Sigmoid colon (tissue), 7 donors: ENCODE measurements at places on chromosomes 4 and X.
A peak's percentile ranks its signal among the peaks of the same experiment; 100 is the strongest.

- peak within 1 kb of the TSS; percentile 93 for H3K27ac ChIP-seq
- no peaks in the 10 kb centered on the region for H3K4me1 ChIP-seq
- no peaks in the 10 kb centered on the region for H3K27me3 ChIP-seq
Observed at GRCh38 chrX:107825698-107826237, at the start of gene MID2. MID2 (plus strand) TSS chrX:107825866; CDS start chrX:107826427, 561 bp downstream.

- H3K36me3 ChIP-seq, result no peaks in the 10 kb centered on the region
- no peaks in the 10 kb centered on the region for H3K27me3 ChIP-seq
- H3K4me3 ChIP-seq, result no peak overlapping the region
- H3K4me1 ChIP-seq, result no peaks in the 10 kb centered on the region
- DNase-seq, result no peak
Observed at GRCh38 chr4:59537246-59537886, 1662.8 kb upstream of the ADGRL3 start.

DNA sequence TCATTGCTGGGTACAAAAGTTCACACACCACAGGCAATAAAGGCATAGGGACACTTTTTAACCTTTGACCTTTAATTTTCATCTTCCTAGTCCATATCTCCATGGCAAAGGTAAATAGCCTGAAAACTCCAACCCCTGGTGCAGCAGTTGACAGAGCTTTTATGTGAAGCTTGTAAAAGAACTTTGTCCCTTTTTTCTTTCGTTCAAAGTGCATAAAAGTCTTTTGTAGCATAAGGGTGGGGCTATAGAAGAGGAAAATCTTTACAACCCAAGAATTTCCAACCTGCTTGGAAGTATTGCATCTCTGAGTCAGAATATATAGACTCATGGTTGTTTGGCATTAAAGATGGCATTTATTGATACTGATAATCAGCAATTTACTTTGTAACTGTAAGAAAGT is 20.4 kb downstream of the POF1B start:
- DNase-seq, result no peak
- H3K4me1 ChIP-seq, result no peaks in the 10 kb centered on the region
- H3K27me3 ChIP-seq, result no peaks in the 10 kb centered on the region
- no peak overlapping the region for H3K4me3 ChIP-seq
- no peaks in the 10 kb centered on the region for H3K36me3 ChIP-seq

GRCh38 chrX:122135070-122135469 is 1049.0 kb upstream of the GRIA3 start:
- no peak overlapping the region for H3K4me3 ChIP-seq
- H3K4me1 ChIP-seq, result no peaks in the 10 kb centered on the region
- H3K36me3 ChIP-seq, result no peaks in the 10 kb centered on the region
- no peak for DNase-seq

DNA sequence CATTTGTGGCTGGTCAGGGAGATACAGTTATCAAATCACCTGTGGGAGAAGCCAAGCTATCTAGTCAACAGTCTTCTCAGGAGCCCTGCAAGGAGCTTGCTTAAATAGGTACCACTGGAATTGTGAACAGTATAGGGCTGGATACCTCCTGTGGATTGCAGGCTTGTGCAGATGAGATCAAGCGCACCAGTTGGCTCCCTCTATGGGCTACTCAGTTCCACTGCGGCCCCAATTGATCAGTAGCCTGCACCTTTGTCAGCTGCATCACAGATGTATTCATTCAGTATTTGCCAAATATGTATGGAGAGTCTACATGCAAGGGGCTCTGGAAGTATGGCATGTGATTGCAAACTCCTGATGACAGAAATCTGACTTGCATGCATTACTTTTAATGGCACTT is 28.6 kb downstream of the TEX13A start:
- no peaks in the 10 kb centered on the region for H3K27me3 ChIP-seq
- no peak overlapping the region for H3K4me3 ChIP-seq
- H3K4me1 ChIP-seq, result no peaks in the 10 kb centered on the region
- no peak for DNase-seq
- no peak overlapping the region for H3K27ac ChIP-seq

DNA sequence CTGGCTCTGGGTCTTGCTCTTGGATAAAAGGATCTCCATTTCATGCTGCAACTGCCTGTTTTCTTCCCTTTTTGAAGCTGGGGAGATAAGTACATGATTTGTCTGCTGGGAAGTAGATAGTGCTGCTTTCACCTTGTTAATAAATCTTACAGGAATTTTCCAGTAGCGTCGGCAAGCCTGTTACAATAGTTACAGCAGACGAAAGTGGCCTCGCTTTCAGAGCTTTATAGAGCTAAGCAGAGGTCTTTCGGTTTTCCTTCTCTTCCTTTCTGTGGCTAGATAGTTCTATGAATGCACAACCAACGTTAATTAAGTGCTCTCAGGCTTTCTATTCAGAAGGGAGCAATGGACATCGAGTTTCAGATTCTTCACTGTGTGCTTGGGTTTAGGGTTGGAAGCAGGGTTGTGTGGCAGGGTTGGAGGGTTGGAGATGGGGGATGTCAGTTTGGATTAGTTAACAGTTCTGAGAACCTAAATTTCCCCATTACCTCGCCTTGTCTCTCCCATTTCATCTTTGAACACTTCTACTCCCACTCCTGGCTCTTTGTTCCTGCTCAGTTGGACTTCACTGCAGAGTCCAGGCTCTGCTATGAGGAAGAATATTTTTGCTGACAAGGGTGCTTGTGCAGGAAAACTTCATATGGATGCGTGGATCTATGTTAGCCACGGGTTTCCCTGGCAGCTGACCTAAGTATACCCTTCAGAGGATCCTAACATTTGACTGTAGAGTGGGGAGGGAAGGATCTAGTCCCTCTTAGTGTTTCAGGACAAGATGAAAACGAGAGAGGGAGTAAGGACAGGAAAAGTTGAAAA is 237.9 kb downstream of the ARHGAP10 start:
- peaks cover 46% of the 10 kb centered on the region for H3K4me1 ChIP-seq
- H3K4me3 ChIP-seq, result peak overlapping the region; percentile 6
- DNase-seq, result no peak
- no peaks in the 10 kb centered on the region for H3K36me3 ChIP-seq
- no peaks in the 10 kb centered on the region for H3K27me3 ChIP-seq
- no peak overlapping the region for H3K27ac ChIP-seq
